Fibroblast of skin of right quadriceps (primary cell): ENCODE measurements at places on chromosomes 6 and 20.
A peak's percentile ranks its signal among the peaks of the same experiment; 100 is the strongest.

GRCh38 chr6:163956571-163957407 is 542.3 kb downstream of the QKI start:
- peak; percentile 67 for DNase-seq

- DNase-seq: no peak
Measured at GRCh38 chr6:162868397-162868796, 140.6 kb downstream of the PACRG start.

GRCh38 chr6:131949620-131949908 is 1.6 kb downstream of the CCN2 start:
- peak; percentile 88 for DNase-seq

- DNase-seq: no peak
Measured at GRCh38 chr6:26379740-26380139, 3.2 kb upstream of the BTN2A2 start.

GRCh38 chr6:163404825-163405265 is 9.7 kb upstream of the QKI start:
- DNase-seq: peak; percentile 8

- DNase-seq: no peak
Measured at GRCh38 chr20:57998981-57999464, 229.4 kb downstream of the ANKRD60 start.

DNA sequence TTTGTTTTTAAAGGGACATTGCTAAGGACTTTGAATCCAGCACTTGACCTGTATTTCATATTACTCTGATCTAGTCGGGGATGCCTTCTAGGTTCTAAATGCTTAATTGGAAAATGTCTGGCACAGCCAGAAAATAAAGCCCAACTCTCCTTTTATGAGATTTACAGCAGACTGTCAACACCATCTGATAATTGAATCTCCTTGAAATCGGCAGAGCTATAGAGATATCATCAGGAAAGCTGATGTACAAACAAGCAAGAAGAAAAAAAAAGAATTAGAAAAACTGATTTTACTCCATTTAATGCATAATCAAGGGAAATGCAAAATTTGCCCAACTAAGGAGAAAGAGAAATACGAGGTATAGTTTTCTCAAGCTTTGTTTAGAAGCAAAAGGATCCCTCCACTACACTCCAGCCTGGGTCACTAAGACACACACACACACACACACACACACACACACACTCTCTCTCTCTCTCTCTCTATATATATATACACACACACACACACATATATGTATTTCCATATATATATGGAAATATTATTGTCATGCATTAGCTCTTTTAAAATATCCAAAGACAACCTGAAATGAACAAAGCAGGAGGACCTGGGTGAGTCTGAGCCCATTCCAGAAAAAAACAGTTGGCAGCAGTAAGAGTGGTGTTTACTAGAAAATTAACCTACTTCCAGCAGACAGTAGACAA is 9.5 kb upstream of the FOXC1 start:
- no peak for DNase-seq

GRCh38 chr6:317448-318144 is 25.3 kb downstream of the DUSP22 start:
- no peak for DNase-seq

DNA sequence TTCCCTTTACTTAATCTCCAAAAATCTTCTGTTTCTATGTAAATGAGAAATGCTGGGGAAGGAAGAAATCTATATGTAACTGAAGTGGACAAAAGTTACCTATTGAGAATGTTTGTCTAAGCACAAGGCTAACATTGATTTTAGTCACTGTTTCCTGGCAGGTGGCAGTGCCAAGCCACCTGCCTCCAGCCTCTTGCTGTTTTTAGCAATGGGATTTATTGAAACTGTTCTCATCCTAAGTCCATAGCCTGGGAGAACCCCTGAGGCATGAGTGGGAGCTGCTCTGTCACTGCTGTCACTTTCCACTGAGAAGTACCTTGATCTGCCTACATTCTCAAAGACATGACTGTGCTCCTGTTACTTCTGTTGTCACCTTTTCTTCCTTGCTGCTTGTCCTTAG is 14.7 kb downstream of the ENPP3 start:
- DNase-seq: no peak

GRCh38 chr20:1467082-1467354 is 369 bp upstream of the NSFL1C start:
- no peak for DNase-seq

DNA sequence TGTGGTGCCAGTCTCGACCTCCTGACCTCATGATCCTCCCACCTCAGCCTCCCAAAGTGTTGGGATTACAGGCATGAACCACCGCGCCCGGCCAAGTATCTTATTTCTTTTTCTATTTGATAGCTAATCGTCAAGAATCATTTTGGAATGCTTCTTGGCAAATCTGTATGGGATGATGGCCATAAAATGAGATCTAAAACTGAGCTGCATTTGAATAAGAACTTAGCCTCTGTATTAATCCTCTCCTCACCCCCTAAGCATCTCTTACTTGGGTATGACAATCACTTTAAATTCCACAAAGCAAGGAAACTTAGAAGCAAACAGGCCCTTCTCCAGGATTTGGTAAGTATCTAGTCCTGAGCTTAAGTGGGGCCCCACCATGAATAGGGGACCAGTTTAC is 108.9 kb upstream of the BTBD3 start:
- no peak for DNase-seq

DNA sequence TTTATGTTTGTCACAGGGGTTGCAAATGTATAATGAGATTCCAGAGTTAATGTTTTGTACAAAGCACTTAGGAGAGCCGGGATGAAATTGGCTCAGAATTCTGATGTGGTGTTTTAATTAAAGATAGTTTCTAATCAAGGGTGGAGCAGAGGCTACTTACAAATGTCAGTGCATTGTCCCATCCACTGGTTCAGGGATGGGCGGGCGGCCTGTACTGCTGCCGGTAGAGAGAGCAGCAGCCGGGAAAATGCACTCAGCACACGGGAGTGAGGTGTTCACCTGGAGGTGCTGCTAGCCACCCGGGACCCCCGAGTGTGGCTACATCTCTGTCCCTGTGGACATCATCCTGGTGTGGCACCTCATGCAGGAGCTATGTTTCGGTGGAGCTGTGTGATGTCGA is 193.3 kb downstream of the QKI start:
- no peak for DNase-seq

DNA sequence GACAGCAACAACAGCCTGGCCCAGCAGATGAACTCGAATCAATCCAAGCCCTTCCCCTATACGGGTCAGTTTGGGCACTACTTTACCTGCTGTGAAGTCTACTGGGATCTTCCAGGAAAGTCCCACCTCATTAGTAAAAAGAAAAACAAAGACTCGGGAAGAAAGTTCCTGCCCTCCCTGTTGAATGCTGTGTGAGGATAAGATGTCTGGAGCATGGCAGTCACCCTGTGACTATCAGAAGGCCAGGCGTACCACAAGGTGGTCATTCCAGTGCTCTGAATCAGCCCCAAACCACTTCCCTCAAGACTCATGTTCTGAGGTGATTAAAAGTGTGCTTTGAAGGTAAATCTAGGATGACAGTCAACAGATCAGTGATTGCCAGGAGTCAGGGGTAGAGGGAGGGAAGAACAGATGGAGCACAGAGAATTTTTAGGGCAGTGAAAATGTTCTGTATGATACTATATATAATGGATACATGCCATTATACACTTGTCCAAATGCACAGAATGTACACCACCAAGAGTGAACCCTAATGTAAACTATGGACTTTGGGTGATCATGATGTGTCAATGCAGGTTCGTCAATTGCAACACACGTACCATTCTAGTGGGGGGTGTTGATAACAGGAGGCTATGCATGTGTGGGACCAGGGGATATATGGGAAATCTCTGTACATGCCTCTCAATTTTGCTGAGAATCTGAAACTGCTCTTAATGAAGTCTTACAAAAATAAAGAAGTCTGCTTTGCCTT is 14.7 kb downstream of the FKBP1A start:
- peak; percentile 29 for DNase-seq

DNA sequence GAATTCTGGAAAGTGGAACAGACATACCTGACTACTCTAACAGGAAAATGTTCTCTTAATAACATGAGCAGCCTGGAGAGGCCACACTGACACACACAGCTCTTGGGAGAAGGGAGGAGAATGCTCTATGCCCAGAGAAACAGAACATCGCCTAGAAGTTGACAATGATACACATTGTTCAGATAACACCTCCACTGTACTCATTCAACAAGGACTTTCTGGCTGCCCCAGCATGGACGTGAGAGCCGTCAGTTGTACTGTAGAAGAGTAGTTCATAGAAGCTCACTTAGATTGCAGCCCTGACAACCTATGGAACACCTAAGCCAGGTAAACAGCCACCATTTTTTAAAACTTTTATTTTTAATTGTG is 28.9 kb downstream of the BMP7 start:
- DNase-seq: no peak

- no peak for DNase-seq
Measured at GRCh38 chr6:8382434-8382833, 52.9 kb downstream of the SLC35B3 start.

- DNase-seq: peak; percentile 20
Measured at GRCh38 chr6:124963831-124964763, 1.9 kb downstream of the RNF217 start.

DNA sequence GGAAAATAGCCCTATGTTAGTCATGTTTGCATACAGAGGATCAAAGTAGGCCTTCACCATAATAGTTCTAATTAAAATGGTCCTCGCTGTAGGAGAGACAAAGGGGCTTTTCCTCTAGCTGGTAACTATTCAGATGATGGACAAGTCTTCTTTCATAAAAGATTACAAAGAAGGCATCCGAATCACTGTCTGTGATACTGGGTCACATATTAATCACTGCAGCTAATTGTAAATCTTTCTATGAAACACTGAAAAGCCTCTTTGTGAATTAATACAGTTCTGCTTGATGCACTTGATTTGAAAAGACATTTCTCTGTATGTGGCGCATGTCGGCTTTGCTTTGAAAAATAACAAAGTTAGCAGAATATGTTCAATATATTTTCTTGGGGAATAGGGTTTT is 520.8 kb downstream of the KIF16B start:
- DNase-seq: no peak

GRCh38 chr6:75283907-75284631 is 523 bp downstream of the TMEM30A start:
- DNase-seq: no peak

DNA sequence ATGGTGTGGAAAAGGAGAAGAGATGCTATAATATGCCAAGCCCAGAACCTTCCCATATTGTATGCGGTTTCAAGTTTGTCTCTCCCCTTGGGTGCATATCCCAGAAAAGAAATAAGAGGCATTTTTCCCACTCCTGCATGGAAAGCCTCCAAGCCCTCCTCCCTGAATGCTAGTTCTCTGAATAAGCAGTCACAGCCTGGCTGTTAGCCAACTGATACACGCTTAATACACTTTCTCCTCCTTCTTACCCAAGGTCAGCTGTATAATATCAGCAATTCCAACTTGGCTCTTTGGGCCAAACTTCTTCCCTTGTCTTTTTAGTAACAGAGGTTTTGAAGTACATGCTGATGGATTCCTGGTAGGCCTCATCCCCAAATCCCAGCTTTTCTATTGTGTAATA is 440.1 kb downstream of the EPHA7 start:
- peak; percentile 1 for DNase-seq

- no peak for DNase-seq
Measured at GRCh38 chr6:163181666-163182180, 232.8 kb upstream of the QKI start.

GRCh38 chr6:161169035-161169434 is 104.8 kb downstream of the AGPAT4 start:
- peak; percentile 34 for DNase-seq

GRCh38 chr20:53844259-53844658 is 226.1 kb downstream of the BCAS1 start:
- no peak for DNase-seq

GRCh38 chr6:43193929-43194328 is 11.9 kb downstream of the CUL9 start:
- no peak for DNase-seq

- DNase-seq: no peak
Measured at GRCh38 chr6:112049026-112049799, 4.7 kb upstream of the CCN6 start.

- peak; percentile 27 for DNase-seq
Measured at GRCh38 chr6:5085648-5086293, 630 bp downstream of the PPP1R3G start.

- no peak for DNase-seq
Measured at GRCh38 chr20:31653561-31653960, 15.8 kb downstream of the COX4I2 start.

DNA sequence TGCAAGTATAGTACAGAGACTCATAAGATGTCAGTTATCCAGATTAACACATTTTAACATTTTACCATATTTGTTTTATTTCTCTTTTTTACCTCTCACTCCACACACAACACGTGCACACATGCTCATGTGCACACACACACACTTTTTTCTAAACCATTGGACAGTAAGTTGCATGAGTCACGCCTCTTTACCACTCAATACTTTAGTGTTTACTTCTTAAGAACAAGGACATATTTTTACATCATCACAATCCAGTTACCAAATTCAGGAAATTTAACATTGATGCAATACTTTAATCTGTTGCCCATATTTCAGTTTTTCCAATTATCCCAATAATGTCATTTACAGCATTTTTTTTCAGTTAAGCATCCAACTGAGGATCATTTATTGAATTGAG is 109.0 kb downstream of the RIN2 start:
- peak; percentile 41 for DNase-seq

- no peak for DNase-seq
Measured at GRCh38 chr6:153167907-153168306, 36.8 kb upstream of the RGS17 start.

- no peak for DNase-seq
Measured at GRCh38 chr6:144265061-144265357, 20.1 kb upstream of the UTRN start.

DNA sequence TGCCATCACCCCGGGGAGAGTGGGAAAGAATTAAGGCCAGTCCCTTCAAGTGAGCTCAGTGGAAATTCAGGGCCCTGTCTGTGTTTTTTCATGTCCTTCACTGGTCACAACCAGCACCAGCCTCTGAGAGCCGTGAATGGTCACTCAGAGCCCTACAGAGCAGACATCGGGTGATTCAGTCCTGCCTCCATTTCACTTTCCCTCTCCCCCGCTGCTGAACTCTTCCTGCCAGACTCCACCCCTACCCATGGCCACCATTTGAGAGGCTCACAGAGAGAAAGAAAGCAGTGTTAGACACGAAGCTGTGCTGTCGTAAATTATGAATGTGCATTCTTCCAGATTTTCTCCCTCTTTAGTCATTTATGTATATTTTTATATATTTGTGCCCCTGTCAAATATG is 5.4 kb downstream of the R3HDML start:
- DNase-seq: no peak

- DNase-seq: no peak
Measured at GRCh38 chr6:54654381-54654780, 192.2 kb upstream of the FAM83B start.

DNA sequence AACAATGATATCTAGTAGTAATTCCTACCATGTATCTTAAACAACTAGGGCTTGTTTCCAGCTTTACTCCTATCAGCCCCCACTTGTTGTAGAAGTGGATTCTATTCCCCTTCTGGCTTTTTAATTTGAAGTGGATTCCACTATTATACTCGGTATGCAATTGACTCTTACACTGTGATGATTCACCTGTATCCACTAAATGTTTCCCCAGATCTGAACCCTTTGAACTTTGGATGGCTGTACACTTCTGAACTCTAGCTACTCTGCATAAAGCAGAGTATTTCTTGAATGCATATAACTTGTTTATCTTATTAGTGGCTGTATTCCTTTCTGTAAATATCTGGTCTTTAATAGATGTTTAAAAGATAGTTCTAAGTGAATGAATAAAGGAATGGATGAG is 538.4 kb upstream of the NRSN1 start:
- DNase-seq: no peak

- DNase-seq: no peak
Measured at GRCh38 chr20:64119681-64120341, 12.4 kb upstream of the NPBWR2 start.
